SHP77 (cell line): ENCODE measurements at places on chromosomes 16 and 17.

DNA sequence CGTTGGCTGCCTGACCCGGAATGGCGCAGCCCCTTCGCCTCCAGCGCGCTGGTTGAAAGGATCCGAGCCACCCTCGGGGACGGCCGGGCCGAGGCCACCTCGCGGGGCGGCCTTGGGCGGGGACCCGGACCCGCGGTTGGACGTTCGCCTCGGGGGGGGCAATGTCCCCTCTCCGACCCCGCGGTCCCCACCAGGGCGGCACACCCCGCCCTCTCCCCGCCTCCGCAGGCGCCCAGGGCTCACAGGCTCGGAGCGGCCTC lies 1.0 kb upstream of the SOX8 start:
- DNase-seq = no peak

- peak; percentile 16 for DNase-seq
These were observed 21.0 kb upstream of the HERPUD1 start for GRCh38 chr16:56910654-56911539.

GRCh38 chr17:41516147-41516829 lies 2.4 kb downstream of the KRT15 start:
- no peak for DNase-seq

DNA sequence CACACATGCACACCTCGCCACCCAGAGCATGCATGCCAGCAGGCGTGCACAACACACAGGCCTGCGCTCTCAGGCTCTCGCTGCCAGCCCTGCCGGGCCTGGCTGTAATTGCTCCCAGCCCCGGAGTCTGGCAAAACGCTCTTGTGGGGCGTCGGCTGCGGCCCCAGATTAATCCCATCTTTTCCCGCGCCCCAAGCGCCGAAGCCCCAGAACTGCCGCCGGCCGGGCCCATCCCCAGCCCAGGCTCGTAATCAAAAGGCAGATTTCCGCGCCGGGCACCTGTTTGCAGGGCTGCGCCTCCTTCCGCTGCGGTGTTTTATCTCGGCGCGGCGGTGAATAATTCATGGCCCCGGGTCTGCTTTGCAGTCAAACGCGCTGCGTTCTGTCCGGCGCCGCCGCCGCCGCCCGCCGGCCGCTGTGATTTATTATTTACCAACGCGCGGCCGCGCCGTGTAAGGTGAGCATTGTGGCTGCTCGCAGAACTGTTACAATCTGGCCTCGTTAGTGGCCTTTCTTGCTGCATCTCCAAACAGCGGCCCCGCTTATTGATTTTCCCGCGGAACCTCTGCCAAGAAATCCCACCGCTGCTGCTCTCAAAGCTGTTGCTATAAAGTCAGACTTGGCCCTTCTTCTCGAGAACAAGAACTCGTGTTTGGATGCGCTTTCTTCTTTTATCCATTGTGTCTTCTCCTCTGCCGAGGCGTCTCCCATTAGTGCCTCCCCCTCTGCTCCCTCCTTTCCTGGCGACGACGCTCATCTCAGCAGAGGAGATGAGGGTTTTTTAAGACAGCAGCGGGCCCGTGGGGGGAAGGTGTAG lies 126.1 kb downstream of the IRX5 start:
- DNase-seq = no peak

- DNase-seq = no peak
These were observed 4.8 kb downstream of the CACNG1 start for GRCh38 chr17:67049025-67049739.

GRCh38 chr17:75625813-75626486 lies 7.3 kb upstream of the SMIM5 start:
- peak; percentile 42 for DNase-seq

- DNase-seq = no peak
These were observed 18.6 kb downstream of the CD7 start for GRCh38 chr17:82298538-82299421.

GRCh38 chr17:43628089-43628650 lies 33.6 kb downstream of the MEOX1 start:
- DNase-seq = no peak

GRCh38 chr17:5715478-5715877 lies 131.2 kb upstream of the NLRP1 start:
- DNase-seq = no peak
